ENCODE measurements at places on chromosomes 4 and X.

- DNase-seq: no peak
Measured at GRCh38 chrX:142095651-142096245, 109.3 kb downstream of the MAGEC2 start.

GRCh38 chr4:78606035-78606434 is 54.5 kb downstream of the ANXA3 start:
- no peak for DNase-seq

DNA sequence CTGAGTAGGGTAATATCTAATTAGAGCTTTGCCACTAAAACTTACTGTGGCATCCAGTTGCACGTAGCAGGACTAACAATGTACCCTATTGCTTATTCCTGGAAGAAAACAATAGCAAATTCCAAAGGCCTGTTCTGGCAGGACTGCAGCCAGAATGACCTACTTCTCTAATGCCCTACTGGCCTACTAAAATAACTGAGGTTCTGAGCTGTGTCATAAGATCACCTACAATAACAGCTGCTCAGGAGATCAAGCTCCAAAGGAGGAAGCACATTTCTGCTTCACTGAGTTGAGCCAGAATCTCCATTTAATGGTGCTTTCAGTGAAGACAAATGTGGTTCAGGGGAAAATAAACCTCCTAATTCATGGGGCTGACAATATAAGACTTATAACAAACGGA is 42.2 kb upstream of the CXCL8 start:
- DNase-seq: no peak

GRCh38 chr4:78928835-78929234 is 10.4 kb downstream of the PAQR3 start:
- no peak for DNase-seq

- no peak for DNase-seq
Measured at GRCh38 chr4:133440404-133440803, 291.3 kb downstream of the PCDH10 start.

DNA sequence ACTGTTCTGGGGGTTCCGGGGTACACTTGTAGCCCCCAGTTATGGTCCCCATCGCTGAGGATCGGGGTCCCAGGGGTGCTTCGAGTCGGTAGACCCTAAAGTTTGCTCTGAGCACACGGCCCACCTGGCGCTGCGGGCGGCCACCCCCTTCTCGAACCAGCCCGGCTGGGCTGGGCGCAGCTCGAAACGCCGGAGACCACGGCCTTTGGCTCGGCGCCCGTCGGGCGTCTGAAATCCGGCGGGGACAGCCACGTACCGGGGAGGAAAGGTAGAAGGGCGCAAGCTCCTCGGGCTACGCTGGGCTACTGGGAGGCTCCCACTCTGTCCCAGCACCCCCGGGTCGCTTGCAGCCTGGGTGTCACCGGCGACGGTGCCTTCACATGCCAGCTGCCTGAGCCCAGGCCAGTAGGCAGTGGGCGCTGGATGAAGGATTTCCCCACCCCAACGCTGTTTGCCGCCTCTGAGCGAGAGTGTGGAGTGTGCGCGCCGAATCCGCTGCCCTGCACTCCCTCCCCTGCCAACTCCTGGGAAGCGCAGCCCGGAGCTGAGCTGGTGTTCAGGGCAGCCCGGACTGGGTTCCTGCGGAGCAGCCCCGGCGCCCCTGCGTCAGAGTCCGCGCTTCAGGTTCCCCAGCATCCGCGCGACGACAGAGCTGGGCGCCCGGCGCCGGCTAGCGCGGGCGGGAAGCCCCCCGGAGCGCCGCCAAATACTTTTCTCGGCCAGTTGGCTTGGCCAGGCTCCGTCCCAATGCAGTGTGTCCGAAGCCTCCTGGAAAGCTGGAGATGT is 637 bp downstream of the MAMLD1 start:
- DNase-seq: no peak

Measured in activated naive CD8-positive, alpha-beta T cell treated with anti-CD3 and anti-CD28 coated beads, Interleukin-2, amount 50 U/mL, for 16 hours (primary cell).